ENCODE measurements at places on chromosomes 3 and 15.

GRCh38 chr3:193902607-193903511 lies 233.1 kb upstream of the HES1 start:
- DNase-seq: no peak

DNA sequence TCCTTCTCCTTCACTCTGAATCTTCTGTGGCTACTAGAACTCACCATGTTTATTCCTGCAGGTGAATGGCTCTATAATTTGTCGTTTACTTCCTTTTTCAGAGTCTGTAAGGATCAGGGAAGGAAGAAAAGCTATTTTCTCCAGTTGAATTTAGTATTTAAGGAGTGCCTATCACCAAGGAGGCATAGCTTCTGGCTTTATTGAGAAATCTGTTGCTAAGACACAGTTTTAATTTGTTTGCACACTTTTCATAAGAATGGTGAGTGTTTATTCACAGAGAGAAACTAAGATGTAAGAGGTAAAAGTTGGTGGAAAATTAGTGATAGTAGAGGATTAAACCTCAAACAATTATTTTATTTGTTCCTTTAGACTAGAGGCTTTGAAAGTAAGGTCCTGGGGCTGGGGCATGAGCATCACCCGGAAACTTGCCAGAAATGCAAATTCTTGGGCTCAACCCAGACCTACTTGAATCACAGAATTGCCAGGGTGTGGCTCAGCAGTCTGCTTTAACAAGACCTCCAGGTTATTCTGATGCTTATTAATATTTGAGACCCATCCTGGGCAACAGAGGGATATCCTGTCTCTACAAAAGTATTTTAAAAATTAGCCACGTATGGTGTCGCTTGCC lies 461.3 kb downstream of the AGBL1 start:
- DNase-seq: no peak

- DNase-seq: no peak
Observed at GRCh38 chr3:196625331-196625730, 14.2 kb upstream of the NRROS start.

- DNase-seq: no peak
Observed at GRCh38 chr3:117281371-117281770, 571.8 kb downstream of the TUSC7 start.

GRCh38 chr15:78943692-78944091 lies 1.2 kb downstream of the CTSH start:
- no peak for DNase-seq

DNA sequence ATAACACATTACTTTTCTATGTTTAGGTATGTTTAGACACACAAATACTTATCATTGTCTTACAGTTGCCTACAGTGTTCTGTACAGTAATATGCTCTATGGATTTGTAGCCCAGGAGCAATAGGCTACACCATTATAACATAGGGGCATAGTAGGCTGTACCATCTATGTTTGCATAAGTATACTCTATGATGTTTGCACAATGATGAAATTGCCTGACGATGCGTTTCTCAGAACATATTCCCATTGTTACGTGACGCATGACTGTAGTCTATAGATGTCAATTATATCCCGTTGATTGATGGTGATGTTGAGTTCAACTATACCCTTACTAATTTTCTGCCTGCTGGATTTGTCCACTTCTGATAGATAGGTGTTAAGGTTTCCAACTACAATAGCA lies 139.4 kb upstream of the PFN2 start:
- DNase-seq: no peak

DNA sequence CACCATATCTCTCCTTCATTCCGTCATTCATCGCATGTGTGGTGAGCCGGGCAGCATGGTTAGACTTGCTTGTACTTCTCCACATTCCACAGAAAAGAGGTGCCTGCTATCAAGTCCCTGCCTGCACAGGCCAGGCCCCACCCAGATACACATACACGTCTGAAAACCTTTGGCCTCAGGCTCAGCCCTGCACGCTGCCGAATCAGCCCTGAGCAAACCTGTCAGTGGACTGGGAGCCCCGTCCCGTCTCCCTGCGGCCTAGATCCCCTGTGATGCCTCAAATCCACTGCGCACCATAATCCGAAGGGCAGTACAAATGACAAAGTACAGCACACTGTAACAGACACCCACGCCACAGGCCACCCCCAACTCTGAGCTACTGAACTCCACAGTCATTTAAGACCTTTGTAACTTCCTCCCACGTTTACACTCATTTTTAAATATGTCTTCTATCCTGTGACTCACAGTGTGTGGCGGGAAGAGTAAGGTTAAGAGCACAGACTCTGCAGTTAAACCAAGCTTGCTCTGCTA lies 67.1 kb downstream of the MB21D2 start:
- peak; percentile 44 for DNase-seq

DNA sequence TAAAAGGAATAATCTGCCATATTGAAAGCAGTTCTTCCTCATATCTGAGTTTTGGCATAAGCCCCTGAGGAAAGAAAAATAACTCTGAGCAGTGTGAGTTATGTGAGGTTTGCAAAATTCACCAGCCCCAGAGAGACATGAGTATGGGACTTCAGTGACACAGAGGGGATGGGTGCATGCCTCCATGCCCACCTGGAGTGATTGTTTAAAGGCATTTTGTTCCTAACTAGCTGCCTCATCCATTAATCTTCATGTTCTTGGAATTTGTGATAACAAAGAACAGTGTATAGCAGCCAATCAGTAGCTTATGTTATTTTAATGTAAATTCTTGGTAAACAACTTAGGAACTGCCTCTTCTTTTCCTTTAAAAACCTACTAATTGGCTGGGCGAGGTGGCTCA lies 11.1 kb upstream of the ESYT3 start:
- DNase-seq: no peak

DNA sequence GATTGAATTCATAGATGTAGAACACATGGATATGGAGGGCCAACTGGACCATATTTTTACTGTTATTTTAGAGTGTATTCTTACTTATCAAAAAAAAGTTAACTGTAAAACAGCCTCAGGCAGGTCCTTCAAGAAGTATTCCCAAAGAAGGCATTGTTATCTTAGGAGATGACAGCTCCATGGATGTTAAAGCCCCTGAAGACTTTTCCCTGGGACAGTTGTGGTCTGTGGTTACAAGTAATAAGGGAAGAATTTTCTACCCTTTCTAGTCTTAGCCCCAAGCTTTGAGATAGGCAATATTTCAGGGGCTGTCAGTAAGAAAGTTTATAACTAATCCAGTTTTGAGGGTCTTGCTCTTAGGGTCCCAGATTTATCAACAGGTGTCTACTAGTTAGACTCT lies 62.5 kb downstream of the LRRC49 start:
- no peak for DNase-seq

- DNase-seq: no peak
Observed at GRCh38 chr3:134903837-134904236, 108.8 kb downstream of the EPHB1 start.

- no peak for DNase-seq
Observed at GRCh38 chr3:119660474-119661440, at the start of gene POPDC2. POPDC2 (minus strand) TSS chr3:119660589; CDS start chr3:119660423, 166 bp downstream.

DNA sequence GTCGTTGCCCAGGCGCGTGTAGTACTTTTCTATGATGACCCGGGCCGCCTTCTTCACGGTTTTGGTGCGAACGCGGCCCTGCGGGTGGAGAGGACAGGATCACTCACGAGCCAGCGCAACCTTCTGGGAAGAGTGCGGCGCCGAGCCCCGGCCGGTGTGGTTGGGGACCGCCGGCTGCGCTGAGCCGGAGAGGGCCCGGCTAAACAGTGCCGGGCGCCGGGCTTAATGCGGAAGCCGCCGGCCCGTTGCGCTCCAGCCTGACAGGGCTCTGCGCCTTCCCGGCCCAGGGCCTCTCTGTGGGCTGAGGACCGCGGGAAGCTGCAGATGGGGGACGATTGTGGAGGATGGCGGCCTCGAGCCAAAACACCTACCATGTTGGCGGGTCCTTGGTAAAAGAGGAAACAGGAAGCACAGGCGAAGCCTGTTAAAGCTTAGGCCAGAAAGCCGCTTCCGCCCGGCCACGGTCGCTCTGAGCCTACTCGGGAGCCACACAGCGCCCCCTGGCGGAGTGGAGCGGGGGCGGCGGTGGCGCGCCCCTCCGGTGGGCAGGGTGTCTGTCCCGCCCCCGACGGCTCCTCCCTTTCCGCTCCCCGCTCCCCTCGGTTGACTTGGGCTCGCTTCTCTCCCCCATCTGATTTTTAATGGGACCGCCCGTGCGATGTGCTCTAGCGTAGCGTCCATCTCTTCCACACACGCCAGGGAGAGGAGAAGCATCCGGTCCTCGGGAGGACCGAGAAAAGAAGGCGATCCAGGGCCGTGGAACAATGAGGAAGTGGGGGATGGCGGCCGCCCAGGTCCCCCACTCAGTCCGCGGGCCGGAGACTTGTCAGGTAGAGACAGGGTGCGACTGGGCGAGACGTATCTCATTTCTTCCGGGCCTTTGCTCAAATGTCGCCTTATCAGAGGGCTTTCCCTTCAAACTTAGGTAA lies at the start of gene RPS17:
TSS of gene RPS17 (minus strand) at position 403 of the 929 bp plus-strand sequence. CDS start at position 374, 29 bp downstream.
- peak; percentile 99 for DNase-seq

DNA sequence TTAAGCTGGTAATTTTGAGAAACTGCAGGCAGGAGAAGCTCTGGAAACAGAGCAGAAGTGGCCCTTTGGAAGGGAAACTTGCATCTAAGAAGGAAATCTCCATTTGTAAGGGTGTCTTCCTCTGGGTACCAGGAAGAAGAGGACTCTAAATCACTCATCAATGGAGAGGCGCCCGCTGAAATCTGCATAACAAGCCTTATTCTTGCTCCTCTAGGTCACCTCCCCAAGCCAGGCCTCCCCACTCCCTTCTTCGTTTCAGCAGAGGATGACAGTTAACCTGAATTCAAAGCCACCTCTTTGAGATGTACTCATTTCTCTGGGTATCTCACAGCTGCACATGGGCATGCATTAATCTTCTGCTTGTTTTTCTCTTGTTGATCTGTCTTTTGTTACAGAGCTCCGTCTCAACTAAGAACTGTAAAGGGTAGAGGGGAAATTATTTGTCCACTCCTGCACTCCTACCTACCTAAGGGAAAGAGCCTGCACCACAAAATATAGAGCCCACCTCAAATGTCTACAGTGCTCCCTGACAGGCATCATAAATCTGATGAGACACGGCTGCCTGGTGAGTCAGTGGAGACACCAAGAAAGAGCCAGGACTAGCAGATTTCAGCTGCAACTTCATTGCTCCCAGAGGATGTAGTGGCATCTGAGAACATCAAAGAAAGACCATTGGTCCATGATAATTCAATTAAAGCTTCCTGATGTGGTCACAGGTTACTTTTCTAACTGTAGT lies 51.5 kb downstream of the GABRB3 start:
- DNase-seq: no peak

DNA sequence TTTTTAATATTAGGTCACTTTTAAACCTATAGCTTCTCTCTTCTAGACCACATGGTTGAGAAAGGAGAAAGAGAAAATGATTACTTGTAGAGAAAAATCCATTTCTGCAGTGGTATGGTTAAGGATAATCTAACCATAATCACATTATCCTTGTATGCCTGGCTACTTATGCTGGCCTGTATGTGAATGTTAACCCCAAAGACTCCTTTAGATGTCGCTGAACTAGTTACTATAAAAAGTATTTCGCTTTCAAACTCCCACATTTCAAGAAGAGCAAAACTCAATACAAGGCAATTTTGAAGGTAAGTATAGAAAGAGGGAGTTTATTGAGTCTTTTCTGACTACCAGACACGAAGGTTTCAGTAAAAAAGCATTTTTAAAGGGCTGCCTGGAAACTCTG lies 2.2 kb downstream of the KCTD6 start:
- DNase-seq: no peak

- DNase-seq: no peak
Observed at GRCh38 chr3:89245612-89246011, 138.2 kb downstream of the EPHA3 start.

DNA sequence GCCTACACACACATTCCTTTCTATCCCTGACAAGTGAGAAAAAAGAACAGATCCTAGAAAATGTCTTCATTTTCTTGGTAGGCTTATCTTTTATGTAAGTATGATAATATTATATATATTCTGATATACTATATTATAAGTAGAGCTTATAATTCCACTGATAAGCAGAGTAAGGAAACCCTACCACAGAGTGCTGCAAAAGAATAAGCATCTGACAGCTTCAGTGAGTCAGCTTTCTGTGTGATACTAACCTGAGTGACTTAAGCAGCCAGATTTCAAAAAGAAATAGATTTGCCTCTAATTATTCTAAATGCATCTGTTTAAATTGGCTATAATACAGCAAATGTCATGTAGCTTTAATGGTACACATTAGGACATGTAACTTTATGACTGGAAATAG lies 656.0 kb downstream of the MCTP2 start:
- no peak for DNase-seq

- no peak for DNase-seq
Observed at GRCh38 chr15:42986693-42987342, 66.2 kb upstream of the TTBK2 start.

DNA sequence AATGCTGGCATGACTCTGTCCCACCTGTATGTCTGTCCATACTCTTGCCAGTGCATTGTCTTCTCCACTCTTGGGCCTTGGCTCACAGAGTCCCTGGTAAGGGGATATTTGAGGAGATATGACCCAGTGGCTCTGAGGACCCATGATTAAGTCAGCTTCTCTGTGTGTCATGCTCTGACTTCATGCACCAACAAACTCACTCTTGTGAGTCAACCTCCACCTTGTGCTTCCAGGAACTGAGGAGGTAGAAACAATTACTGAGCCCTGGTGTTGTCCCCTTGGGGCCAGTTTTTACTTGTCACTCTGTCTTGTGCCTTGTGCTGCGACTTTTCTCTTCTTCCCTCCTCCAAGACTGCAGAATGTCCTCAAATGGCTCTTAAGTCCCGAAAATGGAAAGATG lies 127.1 kb downstream of the ABHD5 start:
- DNase-seq: no peak

DNA sequence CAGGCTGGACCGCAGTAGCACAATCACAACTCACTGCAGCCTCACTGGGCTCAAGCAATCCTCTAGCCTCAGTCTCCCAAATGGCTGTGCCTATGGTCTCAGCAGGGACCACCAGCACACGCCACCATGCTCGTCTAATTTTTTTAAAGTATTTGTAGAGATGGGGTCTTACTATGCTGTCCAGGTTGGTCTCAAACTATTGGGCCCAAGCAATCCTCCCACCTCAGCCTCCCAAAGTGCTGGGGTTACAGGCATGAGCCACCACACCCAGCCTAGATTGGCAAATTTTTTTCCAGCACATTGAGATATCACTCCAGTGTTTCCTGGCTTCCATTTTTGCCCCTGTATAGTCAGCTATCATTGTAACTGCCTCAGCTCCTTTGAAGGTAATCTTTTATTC lies 18.3 kb downstream of the TBC1D5 start:
- no peak for DNase-seq

- no peak for DNase-seq
Observed at GRCh38 chr3:97938444-97938843, 33.8 kb downstream of the RIOX2 start.

- no peak for DNase-seq
Observed at GRCh38 chr3:174218016-174218415, 641.1 kb upstream of the NAALADL2 start.

DNA sequence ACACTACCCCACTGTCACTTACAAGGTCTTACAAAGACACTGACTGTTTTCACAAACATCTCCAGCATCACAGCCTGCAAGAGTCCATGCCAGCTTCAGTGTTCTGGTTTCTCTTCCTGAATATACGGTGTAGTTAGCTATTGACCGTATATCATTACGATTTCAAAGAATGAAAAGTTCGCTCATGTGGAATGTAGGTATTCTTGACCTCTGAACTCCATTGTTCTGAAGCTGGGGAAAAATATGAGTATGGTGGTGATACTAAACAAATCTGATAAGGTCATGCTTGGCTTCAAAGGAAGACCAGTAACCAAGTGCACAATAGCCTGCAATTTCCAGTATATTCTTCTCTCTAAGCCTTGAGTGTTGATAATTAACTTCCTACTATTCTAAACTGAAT lies 315.7 kb upstream of the WNT5A start:
- DNase-seq: no peak

All from stimulated activated CD4-positive, alpha-beta T cell treated with anti-CD3 and anti-CD28 coated beads, Interleukin-4, amount 100 ng/mL, for 1 hour (primary cell).